ENCODE measurements at places on chromosomes 5 and 9. TPM values are rescaled to one million over a fixed set of nuclear protein-coding genes. Genes with fewer than 3 reads are reported as not detected.

Gene POLR3G
- 15.1 TPM for total RNA-seq

Gene ANKRD34B
- 0.05 TPM for total RNA-seq

Gene PLAC8L1
- total RNA-seq = not detected

DNA sequence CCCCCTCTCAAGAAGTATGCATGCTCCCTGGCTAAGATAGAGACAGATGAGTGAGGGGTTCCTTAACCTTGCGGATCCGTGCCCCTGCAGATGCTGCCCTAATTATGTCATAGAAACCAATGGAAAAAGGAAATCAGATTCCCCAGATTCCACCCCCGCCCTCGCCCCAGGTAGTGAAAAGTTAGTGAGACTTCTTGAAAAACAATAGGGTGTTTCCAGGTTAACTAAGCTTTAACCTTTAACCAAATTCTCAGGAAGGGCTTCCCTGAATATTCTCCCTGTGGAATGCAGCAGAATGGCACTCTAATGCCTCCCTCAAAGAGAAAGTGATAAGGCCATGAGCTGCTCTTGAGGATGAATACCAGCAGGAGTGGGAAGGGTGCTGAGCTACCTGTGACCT lies 116.0 kb upstream of the RANBP3L start:
- no peak for DNase-seq

DNA sequence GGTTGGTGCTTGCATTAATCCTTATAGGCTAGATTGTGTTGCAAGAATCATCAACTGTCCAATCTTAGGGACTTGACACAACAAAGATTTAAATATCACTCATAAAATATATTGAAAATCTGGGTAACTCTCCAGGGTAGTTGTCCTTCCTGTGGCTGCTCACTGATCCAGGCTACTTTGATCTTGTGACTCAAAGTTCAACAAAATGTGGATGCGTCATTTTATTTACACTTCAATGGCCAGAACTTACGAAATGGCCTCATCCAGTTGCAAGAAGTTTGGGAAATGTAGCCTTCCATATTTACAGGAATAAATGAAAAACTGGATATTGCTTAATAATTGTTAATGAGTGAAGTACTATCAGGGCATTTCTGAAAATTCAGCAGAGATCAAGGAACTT lies 235.5 kb upstream of the ACTBL2 start:
- no peak for DNase-seq

DNA sequence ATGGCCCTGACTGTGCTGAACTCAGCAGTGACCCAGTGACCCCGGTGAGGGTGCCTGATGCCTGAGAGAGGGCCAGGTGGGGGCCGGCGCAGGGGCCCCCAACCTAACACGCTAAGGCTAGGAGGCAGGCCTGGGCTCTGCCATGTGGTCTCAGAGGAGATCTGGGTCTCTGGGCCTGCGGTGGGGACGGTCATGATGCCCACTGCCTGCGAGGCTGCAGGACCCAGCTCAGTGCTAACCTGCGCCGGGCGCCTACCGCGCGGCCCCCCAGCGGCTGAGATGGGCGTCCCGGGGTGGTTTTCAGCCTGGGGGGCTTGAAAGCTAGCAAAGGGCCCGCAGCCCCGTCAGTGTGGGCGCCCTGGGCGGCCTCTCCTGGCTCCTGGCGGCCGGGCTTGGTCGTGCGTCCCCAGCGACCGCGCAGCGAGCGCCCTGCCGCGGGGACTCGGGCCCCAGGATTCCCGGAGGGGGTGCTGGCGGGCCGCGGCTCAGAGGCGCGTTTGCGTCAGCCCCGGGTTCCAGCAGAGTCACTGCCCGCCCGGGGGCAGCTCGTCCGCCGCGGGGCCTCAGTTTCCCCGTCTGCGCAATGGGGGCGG lies 2.5 kb downstream of the EGFL7 start:
- no peak for DNase-seq

DNA sequence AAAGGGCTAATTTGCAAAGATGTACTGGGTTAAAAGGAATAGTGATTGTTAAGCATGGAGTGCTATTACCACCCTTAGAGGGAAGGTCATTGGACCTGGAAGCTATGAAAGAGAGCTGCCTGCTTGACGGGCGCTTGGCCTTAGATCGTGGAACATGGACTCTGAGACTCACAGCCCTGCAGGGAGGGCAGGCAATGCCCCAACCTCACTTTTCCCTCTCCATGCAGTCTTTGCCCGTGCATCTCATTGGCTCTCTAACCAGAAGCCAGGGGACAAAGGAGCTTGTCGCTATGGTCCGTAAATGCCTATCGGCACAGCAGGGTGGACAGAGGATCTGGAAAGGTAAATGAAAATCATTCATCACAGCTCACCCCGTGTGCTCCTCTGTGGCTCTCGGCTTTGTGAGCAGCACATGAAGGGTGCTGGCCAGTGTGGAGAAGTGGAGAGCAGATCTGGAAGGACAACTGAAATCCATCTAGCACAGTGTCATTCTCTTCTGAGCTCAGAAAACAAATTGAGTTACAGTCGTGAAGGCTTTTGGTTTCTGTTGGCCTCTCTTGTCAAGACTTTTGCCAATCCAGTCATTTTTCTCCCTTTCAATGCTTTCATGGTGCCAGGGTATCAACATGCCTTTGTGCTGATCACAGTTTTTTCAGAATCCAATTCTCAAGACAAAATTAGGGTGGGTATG lies 186.2 kb downstream of the SNX18 start:
- DNase-seq = no peak

All from glomerular endothelial cell (primary cell).